ENCODE measurements at places on chromosomes 16 and 17.

GRCh38 chr16:75965504-75966374, 239.4 kb upstream of the CPHXL start:
- DNase-seq, result no peak

DNA sequence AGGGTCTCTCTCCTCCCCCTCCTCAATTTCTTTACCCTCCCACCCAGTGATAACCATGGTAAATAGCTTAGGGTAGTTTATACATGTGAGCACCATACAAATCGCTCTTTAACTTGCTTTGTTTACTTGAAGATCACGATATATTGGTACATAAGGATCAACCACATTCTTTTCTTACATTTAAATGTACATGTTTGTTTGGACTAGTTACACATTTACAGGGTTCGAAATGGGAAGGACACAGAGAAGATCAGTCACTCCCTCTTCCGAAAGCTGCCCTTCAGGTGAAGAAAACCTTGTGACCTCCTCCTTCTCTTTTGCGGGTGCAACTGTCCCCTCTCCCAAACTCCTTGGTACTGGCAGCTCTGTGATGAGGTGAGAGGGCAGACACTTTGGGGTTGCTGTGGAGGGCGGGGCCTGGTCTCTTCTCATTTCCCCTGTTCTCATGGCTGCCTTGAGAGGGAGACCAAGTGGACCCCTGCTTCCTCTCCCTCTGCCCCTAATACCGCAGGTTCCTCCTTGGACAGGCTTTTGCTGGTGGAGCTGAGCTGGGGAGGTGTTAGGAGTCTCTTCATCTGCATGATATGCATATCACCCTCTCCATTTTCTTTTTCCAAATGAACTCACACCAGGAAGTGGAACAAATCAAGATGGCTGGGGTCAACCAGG, 4.7 kb upstream of the PIK3R6 start:
- DNase-seq, result no peak

DNA sequence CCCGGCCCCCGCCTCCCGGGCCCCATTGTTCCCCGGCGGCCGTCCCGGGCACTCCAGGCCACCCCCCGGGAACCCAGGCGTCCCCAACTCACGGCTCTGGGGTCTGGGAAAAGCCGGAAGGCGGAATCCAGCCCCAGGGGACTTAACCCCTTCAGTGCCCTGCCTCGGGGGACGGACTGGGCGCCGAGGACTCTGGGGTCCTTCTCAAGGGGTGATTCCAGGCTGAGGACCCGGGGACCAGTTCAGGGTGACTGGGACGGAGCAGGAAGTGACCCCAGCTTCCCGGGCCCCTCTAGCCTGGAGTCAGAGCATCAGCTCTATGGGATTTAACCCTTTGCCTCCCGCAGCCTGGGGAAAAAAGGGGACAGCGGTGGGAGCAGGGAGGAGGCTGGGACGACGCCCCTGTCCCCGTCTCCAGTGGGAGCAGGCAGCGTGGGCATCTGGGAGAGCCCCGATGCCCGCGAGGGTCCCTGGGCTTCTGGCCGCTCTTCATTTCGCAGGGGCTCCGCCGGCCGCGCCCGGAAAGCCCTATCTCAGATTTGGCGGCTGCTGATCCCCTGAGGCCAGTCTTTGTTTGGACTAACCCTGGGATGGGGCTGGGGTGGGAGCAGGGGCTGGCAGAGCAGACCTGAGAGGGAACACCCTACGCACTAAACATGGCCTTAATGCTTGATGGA, at the start of gene ZNF629:
Gene ZNF629, minus strand, starts transcription at position 270 of the 677 bp plus-strand sequence. CDS start 2,723 bp downstream, outside the sequence.
- DNase-seq, result no peak

DNA sequence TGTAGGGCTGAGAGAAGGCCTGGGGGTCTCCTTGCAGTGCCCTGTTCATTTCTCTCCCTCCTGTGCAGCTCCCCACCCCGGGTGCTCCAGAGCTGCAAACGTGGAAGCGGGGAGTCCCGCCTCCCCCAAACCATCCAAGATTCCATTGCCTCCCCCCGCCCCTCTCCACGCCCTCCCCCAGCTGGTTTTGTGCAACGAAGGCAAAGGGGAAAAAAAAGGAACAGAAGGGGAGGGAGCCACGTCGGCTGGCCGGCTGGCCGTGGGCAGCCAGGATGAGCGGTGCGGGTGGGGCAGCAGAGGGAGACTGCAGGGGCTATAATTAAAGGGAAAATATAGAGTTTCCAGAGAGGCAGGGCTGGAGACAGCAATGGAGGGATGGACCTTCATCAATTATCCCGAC, 1.7 kb upstream of the COL1A1 start:
- DNase-seq, result no peak

DNA sequence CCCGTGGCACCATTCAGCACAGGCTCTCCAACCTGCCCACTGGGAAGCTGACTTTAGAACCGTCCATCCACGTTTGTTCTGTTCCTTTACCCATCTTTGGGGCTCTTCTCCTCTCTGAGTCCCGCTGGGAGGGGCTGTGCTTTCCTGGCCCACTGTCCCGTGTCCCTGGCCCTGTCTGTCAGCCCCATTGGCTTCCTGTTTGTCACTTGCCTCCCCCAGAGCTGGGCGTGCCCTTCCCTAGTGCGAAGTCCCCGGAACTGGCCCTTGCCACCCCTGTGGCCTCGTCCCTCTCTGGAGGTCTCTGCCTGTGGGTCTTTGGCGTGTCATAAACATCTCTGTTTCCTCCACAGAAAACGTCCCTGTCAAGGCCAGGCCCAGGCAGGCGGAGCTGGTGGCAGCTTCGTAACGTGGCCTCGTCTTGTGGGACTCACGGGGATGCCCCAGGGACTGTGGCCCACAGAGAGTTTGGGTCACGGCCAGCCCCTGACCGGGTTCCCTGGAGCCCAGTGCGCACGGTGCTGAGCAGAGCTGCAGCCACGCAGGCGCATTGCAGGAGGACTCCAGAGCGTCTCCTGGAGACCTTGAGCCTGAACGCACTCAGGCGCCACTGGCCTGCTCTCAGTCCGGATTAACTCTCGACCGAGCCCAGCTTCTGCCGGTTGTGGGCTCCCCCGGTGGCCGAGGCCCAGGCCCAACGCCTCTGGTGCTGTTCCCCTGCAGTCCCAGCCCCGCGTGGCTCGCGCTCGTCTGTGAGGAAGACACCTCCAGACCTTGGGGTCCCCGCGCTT, 7.3 kb downstream of the CHMP6 start:
- no peak for DNase-seq

- DNase-seq, result no peak
Observed at GRCh38 chr16:51125992-51126391, 25.1 kb downstream of the SALL1 start.

DNA sequence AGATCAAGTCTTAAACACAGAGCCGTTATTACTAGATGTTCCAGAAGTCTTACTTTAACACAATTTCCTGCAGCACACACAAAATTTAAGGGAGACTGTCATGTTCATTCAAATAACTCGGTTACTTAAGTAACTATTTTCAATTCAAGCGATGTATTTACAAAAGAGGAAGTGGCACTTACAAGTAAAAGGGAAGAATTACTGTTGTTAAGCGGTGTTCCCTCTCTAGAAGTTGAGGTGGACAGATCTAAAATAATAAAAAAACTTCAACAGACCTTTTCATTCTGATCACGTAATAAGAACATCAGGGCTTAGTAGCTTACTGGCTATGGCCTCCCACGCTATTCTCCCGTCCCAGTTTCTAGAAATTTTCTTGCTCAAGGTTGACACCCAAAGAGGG, 26.2 kb upstream of the TXNDC11 start:
- no peak for DNase-seq

DNA sequence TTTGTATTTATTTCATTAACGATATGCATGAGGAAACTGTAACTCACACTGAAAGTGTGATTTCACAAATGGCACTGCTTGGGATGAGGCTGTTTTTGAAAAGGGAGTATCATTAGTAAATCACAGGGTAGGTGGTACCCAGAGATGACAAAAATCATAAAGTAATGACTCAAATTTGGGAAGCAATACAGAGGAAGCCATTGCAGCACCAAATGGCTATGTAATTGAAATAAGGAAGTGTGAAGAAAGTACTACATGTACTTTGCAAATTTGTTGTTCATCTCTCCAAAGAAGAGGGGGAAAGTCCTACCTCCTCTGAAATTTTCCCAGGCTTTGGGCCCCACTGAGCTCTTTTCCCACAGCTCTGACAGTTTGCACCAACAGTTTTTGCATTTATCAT, 12.3 kb upstream of the ABCC12 start:
- DNase-seq, result no peak

DNA sequence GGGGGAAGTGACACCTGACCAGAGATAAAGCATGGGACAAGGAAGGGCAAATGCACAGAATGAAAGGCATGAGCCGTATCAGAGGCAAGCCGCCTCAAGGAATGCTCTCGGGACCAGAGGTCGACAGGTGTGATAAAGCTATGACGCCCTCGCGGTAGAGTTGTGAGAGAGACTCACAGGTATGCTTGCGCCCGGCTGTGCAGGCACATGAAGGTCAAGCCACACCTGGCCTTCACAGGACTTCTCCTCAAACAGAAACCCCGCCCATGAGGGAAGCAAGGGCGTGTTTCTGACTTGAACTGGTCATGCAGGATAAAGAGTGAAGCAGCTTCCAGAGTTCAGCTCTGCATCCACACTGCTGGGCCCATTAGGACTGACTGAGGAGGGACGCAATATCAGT, 7.8 kb downstream of the NCBP3 start:
- DNase-seq, result no peak

GRCh38 chr16:14492614-14493013, 137.4 kb downstream of the PARN start:
- no peak for DNase-seq

DNA sequence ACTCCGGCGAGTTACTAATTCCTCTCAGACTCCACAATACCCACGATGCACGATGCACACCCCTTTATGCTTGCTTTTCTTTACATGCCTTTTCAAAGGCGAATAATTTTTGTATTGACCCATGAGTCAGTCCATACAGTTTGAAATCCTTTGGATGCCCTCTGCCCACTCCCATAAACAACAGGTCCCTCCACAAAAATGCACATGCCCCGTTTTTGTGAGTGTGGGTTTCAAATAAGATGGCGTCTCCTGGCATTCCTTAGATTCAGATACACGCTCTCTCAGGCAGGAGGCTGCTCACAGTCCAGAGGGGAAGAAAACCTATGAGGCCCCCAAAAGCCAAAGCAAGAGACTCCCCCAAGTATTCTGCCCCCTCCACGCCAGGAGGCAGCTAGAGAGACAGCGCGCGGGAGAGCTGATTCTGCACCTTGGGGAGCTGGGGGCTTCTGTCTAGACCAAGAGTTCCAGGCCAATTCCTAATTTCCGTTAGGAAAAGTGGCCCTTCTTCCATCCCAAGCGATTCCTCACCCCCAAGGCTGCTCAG, 19.6 kb upstream of the HOXB9 start:
- no peak for DNase-seq

Measured in activated T-cell treated with anti-CD3 and anti-CD28 coated beads for 24 hours (primary cell).